ENCODE measurements at places on chromosomes 7 and 10.

DNA sequence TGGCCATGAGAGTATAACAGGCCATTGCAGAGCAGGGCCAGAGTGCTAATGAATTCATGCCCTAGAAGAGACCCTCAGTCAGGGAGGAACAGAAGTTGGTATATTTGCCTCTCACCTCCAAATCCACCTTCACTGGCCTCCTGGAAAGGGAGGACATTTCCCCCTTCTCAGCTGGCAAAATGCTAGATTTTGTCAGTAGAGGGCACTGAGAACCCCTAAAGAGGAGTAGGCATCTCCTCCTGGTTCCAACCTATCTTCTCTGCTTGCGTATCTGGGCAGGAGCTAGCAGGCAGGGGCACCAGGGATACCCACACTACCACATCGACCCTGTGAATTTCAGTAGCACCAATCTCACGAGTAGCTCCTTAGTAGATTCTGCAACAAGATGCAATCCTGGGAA lies 79.8 kb upstream of the GHITM start:
- DNase-seq = no peak

DNA sequence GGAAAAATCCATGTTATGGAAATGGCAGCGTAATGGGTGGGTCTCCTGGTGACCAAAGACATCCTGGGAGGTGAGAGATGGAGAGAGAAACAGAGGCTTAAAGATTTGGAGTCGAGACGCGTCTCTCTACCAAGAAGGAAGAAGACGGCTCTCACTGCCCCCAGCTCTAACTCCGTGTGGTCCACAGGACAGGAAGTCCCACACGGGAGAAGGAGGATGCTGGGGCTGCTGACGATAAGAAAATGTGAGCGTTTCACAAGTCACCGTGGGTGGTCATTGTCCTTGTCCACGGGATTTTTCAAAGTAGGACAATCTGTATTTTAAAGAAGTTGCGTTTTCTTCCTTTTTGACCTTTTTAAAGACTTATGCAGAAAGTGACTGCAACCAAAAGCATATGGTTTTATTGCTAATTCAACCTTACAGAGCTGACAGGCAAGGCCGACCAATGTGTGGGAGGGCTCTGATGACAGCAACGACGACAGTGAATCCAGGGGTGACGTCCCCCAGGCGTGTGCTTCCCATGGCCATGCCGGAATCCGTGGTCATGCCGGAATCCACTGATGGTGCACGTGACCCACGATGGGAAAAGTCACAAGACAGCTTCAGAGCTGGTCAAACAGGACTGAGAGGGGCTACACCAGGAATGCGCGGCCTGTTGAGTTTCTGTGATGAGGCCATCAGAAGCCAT lies 341.2 kb downstream of the PTPRN2 start:
- no peak for DNase-seq

- DNase-seq = no peak
These were observed 139.1 kb downstream of the PTPRN2 start for GRCh38 chr7:158448430-158449100.

GRCh38 chr7:72805526-72806494 lies 22.2 kb downstream of the TYW1B start:
- DNase-seq = no peak

DNA sequence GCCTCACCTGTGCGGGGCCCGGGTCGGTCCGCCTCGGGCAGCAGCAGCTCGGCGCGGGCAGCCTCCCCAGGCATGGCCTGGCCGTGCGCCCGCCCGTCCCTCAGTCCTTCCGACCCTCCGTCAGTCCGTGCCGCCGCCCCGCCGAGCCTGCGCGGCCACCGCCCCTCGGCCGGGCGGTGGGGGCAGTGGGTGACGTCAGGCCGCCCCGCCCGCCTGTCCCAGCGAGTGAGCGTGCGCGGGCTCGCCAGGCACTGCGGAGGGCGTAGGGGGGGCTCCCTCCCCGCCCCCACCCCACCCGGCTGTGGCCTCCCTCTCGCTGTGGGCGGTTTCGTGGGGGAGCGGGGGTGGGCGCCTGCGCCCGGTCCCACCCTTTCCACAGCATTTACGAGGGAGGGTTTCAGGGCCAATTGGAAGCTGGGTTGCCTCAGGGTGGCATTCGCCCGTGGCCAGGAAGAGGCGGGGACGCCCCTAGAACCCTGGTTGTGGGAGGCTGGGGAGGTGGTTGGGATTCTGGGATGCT lies at the start of gene NACAD:
NACAD (minus strand) TSS at position 149 of the 520 bp plus-strand sequence; CDS start at position 74, 75 bp downstream.
- DNase-seq = no peak

DNA sequence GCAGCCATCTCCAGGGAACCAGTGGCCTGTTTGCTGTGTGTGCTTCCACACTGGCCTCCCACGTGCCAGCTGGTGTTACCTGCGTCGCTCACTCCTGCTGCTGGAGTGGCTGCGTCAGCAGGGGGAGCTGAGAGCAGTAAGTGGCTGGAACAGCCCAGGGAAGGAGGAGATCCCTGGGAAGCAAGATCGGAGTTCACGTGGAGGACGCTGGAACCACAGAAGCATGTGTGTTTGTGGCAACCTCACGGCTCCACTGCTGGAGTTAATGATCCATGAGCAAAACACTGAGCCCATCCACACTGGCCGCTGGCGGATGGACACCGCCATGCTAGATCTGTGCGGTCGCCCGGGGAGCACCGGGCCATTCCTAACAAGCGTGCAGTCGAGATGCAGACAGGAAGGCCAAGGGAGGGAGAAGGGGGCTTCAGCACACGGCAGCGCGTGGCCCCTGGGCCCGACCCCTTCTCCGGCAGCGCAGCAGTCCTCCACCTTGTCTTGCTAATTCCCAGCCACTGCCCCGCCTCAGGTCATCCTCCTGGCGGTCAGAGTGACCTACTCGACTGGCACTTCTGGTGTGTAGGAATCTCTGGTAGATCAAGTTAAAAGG lies 68.5 kb upstream of the EEPD1 start:
- no peak for DNase-seq

DNA sequence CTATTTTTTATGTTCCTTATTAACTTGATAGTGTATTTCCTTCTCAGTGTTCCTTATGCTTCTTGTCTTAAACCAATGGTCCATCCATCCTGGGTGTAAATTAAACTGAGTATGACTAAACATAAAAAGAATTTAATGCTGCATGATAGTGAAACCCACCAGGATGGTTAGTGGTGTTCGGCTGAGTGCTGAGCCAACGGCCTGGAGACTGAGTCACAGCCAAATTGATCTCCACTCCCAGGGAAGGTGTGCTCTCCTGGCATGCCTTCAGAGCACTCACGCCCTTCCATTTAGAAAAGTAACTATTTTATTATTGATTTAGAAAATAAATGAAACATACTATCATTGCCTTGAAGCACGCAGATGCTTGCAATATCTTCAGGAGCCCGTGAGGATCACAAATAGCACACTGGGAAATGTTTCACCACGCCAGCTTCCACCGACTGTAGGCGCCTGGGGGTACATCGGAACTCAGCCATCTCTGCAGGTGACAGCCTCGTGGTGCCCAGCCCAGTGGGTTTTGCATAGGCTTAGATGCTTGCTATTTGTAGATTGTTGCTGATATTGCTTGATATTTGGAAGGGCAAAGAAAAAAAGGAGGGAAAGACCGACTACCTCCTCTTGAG lies 40.0 kb upstream of the LOXL4 start:
- no peak for DNase-seq

DNA sequence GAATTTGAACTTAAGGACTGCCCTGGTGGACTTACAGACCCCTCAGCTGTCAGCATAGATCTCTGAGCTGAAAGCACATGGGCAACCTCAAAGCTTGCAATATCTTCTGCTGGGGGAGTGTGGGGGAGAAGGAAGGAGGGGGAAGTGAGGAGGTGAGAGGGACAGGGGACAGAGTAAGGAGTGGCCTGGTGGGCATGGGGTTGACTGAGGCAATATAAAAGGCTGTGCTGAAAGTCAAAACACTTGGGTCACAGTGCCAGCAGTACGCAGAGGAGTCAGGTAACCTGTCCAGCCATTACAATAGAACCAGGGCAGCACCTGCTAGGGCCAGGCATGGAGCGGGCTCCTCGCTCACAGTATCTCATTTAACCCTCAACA lies 43.2 kb downstream of the PPP1R3C start:
- no peak for DNase-seq

GRCh38 chr10:46255801-46256747 lies 30.7 kb upstream of the ANTXRL start:
- DNase-seq = no peak

DNA sequence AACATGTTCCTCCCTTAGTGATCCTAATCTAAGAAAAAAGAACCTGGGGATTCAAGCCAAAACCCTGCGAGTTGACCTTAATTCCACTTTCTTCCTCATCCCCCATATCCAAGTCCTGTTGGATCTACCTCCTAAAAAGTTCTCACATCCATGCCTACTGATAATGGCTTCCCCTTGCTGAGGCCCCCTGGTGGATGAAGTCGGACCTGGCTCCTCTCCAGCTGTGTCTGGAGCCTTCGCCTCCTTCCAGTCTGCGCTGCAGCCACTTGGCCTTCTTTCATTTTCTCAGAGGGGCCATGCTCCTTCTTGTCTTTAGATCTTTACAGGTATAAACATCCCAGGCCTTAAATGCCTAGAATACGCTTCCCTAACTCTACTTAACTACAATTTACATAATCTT lies 8.1 kb downstream of the PDE1C start:
- no peak for DNase-seq

- no peak for DNase-seq
These were observed 489.4 kb downstream of the SEMA3D start for GRCh38 chr7:84697506-84697905.

DNA sequence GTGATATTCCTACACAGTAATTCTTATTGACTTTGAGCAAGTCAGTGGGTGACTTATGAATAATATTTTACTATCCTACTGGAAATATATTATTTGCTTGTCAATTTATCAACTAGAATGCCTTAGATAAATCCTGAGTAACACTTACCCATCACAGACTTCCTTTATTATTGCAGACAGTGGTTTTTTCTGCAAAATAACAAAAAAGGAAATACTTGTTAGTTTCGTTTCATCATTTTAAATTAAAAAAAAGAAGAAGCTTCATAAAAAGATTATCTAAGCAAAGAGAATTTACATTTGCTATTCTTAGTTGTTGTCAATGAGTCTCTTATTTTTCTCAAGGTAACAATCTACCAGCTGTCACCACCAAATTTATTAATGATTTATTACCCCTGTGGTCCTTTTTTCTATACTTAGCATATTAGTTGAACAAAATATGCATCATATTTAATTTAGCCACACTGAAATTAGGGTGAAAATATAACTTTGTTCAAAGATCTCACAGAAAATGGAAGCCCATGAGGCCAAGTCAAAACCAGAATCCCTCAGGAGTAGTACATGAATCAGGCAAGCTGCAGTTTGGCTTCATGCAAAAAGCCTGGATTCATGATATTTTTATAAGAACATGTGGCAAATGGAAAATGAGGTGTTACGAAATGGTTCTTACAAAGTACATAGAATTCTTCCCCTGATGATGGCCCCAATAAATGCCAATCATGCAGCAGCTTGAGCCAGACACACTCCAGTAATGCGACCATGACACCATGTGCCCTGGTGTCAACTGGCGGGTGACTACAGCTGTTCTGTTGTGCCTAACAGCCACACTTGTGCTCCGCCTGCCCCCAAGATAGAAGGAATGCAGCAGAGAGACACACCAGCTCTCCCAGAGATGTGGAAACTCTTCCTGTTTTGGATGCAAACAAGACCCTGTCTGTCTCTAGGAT lies 132.6 kb downstream of the ELMO1 start:
- no peak for DNase-seq

GRCh38 chr10:308572-309085 lies 173.4 kb downstream of the ZMYND11 start:
- no peak for DNase-seq

DNA sequence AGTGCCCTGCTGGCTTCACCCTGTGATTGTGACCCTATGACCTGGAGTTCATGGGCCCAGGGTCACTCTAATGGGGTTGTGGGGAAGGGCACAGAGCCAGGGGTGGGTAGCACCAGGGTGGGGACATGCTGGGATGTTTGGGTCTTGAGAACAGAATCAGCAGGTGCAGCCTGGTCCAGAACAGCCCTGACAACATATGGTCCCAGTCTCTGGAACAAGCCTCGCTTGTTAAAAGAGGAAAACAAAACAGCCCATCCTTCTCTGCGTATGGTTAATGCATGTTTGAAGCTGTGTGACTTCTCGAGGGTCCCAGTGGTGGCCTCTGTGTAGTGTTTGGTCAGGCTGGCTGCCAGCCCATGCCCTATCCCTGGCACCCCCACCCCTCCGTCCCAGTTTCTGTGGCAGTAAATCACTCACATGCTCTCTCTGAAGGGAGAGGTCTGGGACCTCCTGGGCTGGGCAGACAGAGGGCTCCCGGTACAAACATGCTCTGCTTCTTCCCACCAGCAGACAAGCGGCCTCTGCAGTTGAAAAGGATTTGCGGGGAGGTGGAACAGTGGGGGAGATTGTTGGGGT lies 79.4 kb downstream of the FAM241B start:
- DNase-seq = no peak

GRCh38 chr10:49079072-49079471 lies 36.2 kb downstream of the VSTM4 start:
- no peak for DNase-seq

- no peak for DNase-seq
These were observed 995.5 kb upstream of the C7orf33 start for GRCh38 chr7:147595042-147595441.

DNA sequence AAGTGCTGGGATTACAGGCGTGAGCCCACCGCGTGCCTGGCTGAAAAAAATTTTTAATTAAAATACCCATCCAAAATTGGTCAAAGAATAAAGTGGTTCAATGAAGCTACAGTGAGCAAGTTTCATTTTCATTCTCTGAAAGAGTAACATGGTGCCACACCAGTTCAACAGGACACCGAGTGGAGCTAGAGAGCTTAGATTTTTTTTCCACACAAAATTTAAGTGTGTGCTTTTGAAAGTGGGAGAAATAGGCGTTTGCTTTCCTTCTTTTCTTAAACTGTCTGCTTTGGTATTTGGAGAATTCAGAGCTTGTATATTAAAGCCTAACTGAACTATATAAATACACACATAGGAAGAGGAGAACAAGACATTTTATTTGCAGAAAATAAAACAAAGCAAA lies 43.4 kb downstream of the BPGM start:
- no peak for DNase-seq

- no peak for DNase-seq
These were observed 316.5 kb upstream of the CACNA2D1 start for GRCh38 chr7:82760074-82760473.

DNA sequence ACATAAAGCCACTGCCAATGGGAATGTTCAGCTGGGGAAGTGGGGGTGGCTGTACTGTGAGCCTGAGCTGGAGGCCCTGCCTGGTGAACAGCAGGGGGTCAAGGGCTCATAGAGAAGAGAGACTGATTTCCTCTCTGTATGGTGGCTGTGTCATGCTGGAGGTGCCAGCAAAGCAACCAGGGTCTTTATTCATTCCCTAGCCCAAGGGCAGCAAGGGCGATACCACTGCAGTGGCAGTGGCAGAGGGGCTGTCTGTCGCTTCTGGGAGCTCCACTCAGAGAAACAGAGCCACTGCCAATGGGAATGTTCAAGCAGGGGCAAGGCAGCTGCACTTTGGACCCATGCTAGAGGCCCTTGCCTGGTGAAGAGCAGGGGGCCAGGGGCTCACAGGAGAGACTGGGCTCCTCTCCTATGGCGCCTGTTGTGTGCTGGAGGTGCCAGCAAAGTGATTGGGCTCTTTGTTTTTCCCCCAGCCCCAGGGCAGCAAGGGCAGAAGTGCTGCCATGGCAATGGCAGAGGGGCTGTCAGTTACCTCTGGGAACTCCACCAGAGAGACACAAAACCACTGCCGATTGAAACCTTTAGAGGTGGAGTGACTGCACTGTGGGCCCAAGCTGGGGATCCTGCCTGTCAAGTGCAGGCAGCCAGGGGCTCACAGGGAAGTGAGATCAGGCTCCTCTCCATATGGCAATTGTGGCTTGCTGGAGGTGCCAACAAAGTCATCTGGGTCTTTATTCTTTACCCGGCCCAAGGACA lies 545.1 kb downstream of the SH2D4B start:
- DNase-seq = no peak
